ENCODE measurements at places on chromosomes 12 and 14.

DNA sequence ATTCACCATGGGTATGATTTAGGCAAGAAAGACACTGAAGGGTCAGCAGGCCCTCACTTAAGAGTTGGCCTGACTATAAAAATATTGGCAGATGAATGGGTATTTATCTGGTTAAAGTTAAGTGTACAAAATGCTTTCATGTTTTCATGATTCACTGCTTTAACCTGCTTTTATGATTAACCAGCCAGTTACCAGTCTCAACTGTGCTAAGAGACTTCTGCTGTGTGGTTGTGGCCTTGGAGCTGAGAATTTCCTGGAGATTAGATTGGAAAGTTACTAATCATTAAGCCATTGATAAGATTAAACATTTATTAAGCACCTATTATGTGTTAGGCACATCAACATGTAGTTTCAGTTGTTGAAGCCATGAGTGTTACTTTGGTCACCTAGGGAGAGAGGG lies 68.9 kb downstream of the RASSF8 start:
- DNase-seq = no peak

DNA sequence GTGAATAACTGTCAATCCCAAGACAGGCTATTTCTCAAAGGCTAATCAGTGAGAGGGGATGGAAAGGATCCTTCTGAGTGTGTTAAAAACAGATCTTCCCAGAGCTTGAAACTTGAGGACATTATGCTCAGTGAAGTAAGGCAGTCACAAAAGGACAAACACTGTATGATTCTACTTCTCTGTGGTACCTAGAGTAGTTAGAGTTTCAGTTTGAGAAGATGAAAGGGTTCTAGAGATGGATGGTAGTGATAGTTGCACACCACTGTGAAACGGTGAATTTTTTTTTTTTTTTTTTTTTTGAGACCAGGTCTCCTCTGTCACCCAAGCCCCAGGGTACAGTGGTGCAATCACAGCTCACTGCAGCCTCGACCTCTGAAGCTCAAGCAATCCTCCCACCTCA lies 133.8 kb downstream of the SAMD4A start:
- DNase-seq = no peak

DNA sequence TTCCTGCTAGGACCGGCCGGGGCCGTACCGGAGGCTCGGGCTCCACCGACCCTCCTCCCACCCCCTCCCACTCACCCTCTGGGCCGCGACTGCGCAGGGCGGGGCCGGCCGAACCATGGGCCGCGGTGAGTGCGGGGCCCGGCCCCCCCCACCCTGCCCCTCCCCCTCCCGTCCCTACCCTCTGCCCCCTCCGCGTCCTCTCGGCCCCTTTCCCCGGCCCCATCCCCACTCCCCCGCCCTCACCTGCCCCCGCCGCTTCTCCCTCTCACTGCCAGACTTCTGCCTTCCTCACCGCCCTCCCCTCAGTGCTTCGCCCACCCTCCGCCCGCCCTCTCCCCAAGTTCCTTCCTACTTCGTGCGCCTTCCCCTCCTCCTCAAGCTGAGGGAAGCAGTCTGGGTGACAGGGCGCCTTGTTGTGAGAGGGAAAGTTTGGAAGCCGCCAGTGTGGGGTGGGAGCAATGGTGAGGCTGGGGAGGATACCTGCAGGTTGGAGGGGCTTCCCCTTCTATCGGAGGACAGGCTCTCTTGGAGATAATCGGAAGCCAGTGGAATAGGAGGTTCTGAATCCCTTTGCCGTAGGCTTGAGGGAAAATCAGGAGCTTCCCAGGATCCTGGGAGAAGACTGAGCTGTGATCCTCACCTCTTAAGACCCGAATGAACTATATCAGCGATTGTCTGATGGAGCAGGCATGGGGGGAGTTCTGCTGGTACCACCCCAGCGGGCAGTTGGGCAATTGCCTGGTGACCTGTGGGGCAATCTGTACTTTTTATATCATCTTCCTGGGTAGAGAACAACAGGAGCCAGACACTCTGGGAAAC lies 472 bp downstream of the MBD6 start:
- DNase-seq = no peak

DNA sequence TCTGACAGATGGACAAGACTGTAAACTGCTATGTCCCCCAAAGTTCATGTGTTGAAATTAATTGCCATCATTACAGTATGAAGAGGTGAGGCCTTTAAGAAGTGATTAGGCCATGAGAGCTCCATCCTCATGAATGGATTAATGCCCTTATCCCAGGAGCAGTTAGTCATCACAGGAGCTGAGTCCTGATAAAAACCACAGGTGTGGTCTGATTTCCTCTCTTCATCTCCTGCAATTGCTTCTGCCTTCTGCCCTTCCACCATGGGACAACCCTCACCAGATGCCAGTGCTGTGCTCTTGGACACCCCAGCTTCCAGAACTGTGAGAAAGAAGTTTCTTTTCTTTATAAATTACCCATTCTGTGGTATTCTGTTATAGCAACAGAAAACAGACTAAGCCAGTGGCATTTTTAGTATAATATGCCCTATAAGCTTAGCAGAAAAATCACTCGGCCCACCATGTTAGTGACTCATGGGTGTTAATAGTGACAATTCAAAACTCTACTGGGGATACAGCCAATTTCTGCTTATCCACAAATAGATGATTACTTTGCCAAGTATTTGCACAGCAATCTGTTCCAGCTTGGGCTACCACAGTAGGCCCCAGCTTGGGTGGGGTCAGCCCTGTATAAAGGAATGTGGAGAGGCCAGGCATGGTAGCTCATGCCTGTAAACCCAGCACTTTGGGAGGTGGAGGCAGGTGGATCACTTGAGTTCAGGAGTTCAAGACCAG lies 129.0 kb upstream of the BCL2L14 start:
- DNase-seq = no peak

DNA sequence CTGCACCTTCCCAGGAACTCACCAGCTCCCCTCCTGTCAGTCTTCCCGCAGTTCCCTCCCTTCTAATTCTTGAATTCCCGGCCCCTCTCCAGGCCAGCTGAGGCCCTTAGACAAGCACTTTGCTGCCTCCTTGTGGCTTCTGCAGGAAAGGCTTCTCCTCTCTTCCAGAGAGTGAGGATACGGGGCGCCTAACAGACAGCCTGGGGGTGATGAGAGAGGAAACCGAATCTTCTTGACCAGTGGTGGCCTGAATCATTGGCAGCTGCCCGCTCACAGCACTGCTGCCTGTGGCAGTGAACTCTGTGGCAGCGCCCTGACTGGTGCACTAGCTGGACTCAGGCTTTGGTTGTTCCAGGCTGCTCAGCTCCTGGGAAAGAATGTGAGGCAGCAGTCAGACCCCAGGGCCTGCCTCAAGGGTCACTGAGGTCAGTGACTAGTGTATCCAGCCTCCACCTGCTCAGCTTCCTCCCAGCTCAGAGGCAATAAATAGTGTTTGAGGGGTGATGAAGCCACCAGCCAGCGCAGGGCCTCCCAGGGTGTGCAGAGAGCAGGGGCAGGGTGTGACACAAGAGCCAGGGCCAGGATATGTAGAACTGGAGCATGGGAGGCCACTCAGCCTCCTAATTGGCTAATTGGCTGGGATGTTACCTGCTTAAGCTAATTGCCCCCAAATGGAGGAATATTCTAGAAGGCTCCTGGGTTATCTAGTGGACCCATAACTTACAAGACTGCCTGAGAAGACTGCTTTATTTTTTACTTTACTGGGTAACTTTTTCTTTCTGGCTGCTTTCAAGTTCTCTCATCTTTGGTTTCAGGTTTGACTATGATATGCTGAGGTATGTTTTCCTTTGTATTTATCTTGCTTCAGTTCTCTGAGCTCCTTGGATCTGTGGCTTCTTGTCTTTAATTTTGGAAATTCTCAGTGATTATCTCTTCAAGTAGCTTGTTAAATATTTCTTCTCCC lies 12.9 kb upstream of the MCRS1 start:
- DNase-seq = peak; percentile 86

- no peak for DNase-seq
Observed at GRCh38 chr12:90099288-90099687, 390.6 kb upstream of the ATP2B1 start.

- DNase-seq = no peak
Observed at GRCh38 chr12:94982456-94982855, 21.0 kb downstream of the NDUFA12 start.

DNA sequence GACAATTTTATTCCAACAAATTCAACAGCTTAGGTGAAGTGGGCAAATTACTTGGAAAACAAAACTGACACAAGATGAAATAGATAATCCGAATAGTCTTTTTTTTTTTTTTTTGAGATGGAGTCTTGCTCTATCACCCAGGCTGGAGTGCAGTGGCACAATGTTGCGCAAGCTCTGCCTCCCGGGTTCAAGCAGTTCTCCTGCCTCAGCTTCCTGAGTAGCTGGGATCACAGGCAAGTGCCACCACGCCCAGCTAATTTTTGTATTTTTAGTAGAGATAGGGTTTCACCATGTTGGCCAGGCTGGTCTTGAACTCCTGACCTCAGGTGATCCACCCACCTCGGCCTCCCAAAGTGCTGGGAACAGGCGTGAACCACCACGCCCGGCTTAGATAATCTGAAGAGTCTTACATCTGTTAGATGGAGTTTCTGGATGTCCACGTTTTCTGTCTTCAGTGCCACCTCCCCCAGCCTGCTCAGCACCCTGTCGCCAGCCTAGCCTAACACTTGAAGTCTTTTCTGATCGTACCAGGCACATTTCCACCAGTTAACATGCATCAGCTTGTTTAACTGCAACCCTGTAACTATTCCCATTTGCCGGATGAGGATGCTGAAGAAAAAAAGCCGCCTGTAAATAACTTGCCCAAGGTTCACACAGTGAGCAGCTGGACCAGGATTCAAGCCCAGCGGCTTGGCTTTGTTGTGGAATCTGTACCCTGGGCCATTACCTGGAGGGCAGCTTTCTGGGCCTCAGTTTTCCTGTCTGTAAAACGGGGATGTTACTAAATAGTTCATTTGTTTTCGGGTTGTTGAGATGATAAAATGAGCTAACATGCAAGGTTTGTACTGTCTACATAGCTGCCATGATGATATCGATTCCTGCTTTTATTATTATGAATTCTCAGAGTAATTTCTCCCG lies 26.4 kb downstream of the FBRSL1 start:
- DNase-seq = no peak

GRCh38 chr12:64186789-64187188 lies 35.3 kb downstream of the KICS2 start:
- DNase-seq = no peak

- DNase-seq = no peak
Observed at GRCh38 chr12:47722941-47723631, 2.2 kb downstream of the ENDOU start.

- no peak for DNase-seq
Observed at GRCh38 chr12:3167636-3168035, 90.5 kb downstream of the TSPAN9 start.

- DNase-seq = no peak
Observed at GRCh38 chr12:19520646-19521415, 81.5 kb downstream of the AEBP2 start.

DNA sequence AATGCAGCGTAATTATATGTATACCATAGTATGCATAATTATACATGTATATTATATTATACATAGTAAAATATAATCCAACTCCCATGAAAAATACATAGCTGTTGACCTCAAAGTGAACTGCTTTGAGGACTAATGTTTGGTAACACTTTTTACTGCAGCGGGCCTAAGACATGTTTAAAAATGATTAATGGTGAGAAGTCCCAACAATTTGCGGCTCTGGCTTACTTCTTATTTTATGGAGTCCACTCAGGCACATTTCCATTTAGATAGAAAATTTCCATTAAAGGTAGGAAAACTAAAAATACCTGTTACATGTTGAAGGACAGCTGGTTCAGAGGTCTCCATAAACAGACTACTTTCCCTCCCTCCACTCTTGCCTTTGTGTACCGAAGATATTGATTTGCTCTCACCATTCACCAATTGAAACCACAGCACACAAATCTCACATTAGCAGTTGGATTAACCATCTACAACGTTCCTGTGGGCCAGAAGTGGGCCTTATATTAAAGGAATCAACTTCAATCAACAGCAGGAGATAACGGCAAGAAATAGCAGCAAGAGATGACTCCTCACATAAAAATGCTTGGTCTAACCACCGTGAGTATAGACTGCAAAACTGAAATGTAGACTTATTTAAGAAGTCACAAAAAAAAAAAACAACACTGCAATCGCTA lies 14.1 kb upstream of the NT5DC3 start:
- no peak for DNase-seq

DNA sequence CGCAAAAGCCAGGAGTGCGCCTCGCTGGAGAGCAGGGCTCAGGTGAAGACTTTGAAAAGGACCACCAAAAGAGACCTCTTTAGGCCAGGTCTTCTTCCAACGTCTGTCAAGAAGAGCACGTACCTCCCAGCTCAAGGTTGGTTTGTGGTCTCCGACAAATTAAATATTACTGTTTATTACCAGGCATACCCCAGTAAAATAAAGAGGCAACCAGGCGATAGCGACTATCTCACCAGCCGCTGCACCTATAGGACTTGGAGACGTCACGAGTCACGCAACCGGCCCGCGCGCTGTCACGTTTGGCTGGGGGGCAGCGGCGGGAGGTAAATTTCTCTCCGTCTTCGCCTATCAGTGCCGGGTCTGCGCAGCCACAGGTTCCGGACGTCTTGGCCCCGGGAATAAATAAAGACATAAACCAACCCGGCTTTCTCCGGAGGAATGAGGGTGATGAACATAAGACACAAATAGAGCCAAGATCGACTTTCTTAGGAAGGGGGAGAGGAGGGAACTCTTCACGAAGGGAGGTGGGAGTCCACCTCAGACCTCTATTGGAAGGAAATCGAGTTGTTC lies 2.0 kb upstream of the TBX5 start:
- no peak for DNase-seq
